ENCODE measurements at places on chromosomes 2 and 18. TPM values are rescaled to one million over a fixed set of nuclear protein-coding genes. Genes with fewer than 3 reads are reported as not detected.

GRCh38 chr2:68809324-68810240, 61.6 kb downstream of the BMP10 start:
- DNase-seq: no peak

DNA sequence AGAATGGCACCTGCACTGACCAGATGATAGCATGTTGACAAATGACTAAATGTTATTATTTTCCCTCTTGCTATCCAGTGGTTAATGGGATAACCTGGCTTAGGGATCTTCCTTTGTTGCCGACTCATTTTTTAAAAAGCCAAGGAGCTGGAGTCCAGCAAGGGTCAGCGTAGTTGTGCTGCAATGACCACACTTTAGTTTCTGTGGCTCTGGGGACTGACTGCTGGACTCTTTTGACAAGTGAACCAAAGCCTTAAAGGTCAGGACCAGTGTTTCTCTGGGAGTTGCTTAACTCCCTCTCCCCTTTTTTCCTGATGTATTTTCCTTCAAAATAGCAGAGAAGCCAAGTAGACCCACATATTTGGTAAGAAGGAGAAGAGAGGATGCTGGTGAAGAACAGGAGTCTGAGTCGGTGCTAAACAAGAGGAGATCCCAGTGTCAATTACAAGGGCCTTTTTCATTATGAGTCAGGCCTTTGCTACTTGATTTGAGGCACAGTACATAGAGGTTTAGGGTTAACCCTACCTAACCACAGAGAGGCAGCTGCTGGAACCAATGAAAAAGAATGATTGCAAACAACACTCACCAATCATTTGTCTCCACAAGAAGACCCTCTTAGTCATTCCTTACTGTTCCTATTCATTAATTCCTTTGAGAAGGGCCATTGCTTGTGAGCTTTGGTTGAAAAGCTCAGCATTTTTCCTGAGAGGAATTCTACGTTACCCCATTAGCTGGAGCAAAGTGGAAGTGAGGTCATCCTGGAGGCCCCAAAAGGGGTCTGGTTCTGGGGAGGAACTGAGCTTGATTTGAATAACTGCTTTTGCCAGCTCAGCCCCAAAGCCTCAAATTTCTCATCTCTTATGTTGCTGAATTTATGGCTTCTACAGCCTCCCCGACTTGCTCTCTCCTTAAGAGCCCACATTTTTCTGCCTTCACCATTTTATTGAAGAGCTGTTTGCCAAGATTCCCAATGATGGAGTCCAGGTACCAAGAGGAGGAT, 137.6 kb upstream of the HNMT start:
- DNase-seq: no peak

DNA sequence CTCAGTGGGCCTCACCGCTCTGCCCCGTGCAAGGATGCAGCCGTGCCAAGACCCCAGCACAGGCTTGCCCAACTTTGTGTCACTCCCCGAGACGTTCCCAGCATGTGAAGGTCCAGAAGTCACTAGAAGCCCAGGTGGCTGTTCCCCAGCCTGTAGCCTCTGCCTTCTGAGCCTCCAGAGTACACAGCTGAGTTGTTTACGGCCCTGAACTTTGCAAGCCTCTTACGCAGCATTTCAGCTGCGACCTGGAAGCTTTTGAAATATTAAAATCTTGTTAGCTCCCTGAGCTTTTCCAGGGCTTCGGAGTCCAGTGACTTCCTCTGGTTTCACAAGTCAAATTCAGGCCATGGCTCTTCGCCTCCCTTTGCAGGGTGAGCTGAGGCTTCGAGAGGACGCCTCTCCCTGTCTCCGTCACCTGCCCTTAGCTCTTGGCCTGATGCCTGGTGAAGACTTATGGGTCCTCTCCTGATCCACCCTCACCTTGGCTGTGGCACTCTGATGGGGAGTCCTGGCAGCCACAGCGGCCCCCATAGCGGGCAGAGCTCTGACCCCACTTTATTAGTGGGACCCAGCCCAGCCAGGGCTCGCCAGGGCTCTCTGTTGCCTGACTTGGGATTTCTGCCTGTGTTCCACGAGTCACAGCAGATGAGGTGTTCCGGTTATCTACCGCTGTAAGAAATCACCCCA, 76.5 kb upstream of the HPCAL1 start:
- DNase-seq: peak; percentile 28

- DNase-seq: peak; percentile 28
Measured at GRCh38 chr18:12820506-12820905, 63.5 kb downstream of the PTPN2 start.

DNA sequence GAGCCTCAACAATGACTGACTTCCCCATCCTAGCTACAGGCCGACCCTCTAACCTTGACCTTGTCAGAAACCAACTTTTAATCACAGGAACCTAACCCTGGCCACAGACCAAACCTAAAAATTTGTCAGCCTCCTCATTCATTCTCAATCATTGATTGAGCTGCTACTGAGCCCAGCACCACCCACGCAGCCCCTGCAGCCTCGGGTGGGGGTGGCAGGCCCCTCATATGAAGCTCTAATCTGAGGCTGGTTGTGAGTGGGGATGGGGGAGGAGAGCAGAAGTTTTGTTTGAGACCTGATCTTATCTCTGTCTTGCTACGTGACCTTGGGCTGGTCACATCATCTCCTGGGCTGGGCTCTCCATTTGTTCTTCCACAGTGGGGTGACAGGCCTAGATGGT, 99.5 kb upstream of the EPAS1 start:
- no peak for DNase-seq

GRCh38 chr18:25862881-25863600, 227.4 kb downstream of the SS18 start:
- no peak for DNase-seq

DNA sequence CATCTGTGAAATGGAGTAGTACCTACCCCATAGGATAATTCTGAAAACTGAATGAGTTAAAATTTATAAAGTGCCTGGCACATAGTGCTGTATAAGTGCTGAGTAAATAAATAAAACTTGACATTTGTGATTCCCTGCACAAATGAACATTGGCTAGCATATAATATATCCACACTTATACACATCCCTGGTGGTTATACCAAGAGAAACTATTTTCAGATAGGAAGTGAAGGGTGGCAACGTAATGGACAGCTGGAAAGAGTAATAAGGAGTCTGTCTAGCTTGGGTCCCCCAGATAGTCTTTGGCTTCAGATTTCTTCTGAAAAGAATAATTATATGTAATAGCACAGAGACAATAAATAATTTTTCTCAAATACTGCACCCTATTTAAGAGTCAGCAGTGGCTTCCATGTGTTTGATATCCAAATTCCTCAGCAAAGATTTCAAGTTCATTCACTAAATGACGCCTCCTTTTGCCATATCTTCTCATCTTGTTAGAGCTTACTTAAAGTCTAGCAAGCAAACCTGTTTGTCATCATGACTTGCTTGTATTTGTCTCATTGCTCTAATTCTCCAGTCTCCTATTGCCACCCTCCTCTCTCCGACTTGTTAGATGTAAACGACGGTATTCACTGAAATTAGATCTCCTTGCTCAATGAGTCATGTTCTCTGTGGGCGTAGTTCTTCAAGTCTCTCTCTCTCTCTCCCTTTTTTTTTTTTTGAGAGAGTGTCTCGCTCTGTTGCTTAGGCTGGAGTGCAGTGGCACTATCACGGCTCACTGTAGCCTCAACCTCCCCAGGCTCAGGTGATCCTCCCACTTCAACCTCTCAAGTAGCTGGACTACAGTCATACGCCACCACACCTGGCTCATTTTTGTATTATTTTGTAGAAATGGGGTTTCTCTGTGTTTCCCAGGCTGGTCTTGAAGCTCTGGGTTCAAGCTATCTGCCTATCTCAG, 8.7 kb upstream of the ADGRF3 start:
- no peak for DNase-seq

- no peak for DNase-seq
Measured at GRCh38 chr18:69895066-69896047, 52.3 kb downstream of the CD226 start.

GRCh38 chr2:54030396-54030741, 59.6 kb upstream of the PSME4 start:
- no peak for DNase-seq

DNA sequence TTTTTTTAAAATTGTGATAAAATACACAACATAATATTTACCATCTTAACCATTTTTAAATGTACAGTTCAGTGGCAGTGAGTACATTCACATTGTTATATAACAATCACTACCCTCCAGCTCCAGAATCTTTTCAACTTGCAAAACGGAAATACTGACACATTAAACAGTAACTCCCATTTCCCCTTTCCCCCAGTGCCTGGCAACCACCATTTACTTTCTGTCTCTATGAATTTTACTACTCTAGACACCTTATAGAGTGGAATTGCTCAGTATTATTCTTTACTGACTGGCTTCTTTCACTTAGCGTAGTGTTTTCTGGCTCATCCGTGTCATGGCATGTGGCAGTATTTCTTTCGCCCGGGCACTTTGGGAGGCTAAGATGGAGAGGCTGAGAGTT, 32.6 kb downstream of the FASTKD2 start:
- DNase-seq: no peak

DNA sequence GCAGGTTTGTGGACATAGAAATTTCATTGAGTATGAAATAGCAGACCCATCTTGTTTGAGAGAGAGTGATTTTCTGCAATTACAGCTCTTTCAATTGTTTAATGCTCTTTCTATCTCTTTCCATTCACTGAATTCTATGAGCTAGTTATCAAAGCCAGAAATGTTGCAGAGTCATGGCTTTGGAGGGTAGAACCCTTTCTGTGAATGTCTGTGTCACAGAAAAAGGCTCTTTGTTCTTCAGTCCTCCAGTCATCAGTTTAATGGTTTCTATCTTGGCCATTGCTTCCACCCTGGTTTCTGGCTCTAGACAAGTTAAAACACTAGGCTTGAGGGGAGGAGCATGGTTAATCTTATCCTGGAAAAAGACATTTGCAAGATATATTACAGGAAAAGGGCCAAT, 655.0 kb downstream of the STK39 start:
- DNase-seq: no peak

GRCh38 chr2:134457765-134458472, 204.0 kb downstream of the MGAT5 start:
- no peak for DNase-seq

GRCh38 chr2:230226051-230226551, 565 bp downstream of the SP140 start:
- DNase-seq: no peak

DNA sequence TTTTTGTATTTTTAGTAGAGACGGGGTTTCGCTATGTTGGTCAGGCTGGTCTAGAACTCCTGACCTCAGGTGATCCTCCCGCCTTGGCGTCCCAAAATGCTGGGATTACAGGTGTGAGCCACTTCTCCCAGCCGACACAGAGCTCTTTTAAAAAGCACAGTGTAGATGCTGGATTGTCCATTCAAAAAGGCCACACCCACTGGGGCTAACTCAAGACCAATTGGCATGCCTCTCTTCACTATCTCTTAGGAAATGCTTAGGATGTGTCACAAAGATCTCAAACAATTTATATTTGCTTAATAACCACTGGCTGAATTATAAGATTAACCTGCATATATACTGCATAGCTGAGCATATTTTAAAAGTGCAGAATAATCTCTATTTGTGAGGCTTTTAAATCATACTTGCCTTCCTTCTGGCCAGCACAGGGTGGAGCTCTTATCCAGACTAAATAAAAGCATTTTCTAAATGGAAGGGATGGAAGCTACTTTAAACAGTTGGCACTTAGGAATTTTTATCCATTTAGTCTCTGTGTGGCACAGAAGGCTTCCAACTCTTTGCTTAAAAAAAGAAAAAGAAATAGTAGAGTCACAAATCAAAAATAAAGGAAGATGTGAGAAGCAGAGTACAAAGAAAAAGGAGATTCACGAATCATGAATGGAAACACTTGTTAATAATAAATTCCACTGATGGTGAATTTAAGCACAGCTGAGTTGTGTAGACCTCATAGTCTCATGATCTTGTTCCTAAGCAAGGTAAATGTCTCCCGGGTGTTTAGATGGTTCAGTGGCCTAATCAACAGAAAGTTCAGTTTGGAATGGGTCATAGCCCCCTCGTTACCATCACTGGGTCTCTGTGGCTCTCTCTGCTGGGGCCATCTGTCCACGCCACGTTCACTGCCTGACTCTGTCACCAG, 22.4 kb downstream of the CRYGD start:
- DNase-seq: no peak

DNA sequence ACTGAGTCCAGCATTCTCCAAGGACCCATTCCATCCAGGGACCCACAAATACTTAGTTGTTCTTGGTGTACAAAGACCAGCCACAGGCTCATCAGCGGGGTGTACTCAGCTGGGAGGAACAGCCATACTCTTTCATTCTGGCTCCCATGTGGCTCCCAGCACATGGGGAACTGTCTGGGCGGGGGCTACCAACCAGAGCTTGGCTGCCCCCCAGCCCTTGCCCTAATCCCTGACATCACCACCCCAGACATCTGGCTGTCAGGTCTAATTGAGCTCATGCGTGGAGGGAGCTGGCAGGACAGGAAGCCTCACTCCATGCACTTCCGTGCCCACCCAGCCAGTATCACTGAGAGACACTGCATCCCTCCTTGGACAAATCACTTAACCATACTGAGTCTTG, 283.6 kb downstream of the DYSF start:
- DNase-seq: no peak

- DNase-seq: no peak
Measured at GRCh38 chr18:70781860-70782453, 493.1 kb downstream of the SOCS6 start.

DNA sequence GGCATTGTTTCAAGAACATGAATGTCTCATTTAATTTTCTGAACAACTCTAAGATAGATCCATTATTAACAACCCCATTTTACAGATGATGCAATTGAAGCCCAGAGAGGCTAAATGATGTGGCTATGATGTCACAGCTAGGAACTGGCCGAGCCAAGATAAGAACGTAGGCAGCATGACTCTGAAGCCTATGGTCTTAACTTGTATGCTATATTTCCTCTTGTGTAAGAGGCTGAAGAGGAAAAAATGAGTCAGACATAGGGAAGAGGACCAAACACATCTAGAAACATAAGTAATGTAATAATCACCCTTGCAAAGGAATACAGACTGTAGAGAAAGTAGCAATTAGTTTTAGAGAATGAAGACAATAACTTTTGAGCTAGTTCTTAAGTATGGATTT, 416.8 kb downstream of the FIGN start:
- no peak for DNase-seq

DNA sequence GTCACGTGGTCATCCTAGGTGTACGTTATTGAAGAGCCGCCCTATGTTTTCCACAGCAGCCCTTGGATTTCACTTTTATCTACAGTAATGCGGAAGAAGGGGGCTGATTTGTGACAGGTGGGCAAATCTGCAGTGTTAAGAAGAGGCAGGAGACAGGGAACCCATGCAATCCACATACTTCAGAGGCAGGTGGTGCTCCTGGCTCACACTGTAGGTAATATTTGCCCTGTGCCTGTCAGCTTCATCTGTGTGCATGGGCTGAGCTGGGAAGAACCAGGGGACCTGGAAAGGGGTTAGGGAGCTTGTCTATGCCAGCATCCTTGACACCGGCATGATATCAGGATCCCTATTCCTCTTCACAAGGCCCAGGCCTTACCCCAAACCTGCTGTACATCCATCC, 183.9 kb downstream of the SH3RF3 start:
- no peak for DNase-seq

The SLC11A1 gene
- polyA plus RNA-seq: not detected

The BBS5 gene
- 3.0 TPM for polyA plus RNA-seq

The PDE11A gene
- polyA plus RNA-seq: 0.58 TPM

The IL1RL1 gene
- 0.25 TPM for polyA plus RNA-seq

The TNFAIP6 gene
- polyA plus RNA-seq: 12.9 TPM

The THUMPD2 gene
- polyA plus RNA-seq: 19.1 TPM

The NFATC1 gene
- 13.6 TPM for polyA plus RNA-seq

The CYBRD1 gene
- polyA plus RNA-seq: not detected
